ENCODE measurements at places on chromosomes 12 and 14.

GRCh38 chr12:73973486-73973885, 564.1 kb upstream of the ATXN7L3B start:
- DNase-seq = no peak

GRCh38 chr12:4307593-4308333, 13.2 kb upstream of the TIGAR start:
- DNase-seq = peak; percentile 92

GRCh38 chr14:63992858-63993257, 140.1 kb downstream of the SYNE2 start:
- DNase-seq = no peak

DNA sequence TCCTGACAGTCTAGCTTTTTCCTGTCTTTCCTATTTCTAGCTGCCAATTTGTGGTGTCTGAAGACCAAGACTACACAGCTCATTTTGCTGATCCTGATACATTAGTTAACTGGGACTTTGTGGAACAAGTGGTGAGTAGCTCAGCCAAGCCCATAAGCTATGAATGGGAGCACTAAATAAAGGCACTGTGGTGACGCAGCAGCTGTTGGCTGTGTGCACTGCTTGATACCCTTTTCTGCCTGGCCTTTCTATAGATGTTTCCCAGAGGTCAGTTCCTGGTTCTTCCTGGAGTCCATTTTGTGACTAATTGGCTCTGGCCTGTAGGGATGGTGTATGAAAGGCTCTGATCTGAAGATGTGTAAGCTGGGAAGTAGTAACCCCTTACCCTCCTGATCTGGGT, 20.5 kb downstream of the RNF10 start:
- DNase-seq = no peak

DNA sequence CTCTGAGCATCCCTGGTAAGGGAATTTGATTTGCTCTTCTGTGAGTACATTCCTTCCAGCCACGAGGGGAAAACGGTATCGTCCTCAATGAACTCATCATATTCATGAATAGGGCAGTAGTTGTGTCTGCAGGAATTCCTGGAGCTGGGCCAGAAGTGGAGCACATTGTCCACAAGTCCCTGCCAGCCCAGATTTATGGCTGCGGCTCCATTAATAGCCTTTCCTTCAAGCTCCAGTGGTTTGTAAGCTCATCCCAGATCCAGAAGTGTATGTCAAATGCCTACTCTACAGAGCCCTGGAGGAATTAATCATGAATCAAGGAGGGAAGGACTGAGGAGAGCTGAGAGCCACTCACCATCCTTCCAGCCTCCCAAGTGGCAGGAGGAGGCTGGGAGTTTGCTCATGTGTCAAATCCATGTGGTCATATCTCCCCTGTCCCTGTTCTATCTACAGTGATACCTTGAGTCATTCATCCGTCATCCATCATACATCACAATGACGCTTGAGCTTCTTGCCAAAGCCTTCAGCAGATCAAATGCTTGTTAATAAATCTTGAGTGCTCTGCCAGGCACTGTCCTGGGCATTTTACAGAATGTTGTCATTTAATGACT, 65.5 kb downstream of the SVOP start:
- peak; percentile 11 for DNase-seq

DNA sequence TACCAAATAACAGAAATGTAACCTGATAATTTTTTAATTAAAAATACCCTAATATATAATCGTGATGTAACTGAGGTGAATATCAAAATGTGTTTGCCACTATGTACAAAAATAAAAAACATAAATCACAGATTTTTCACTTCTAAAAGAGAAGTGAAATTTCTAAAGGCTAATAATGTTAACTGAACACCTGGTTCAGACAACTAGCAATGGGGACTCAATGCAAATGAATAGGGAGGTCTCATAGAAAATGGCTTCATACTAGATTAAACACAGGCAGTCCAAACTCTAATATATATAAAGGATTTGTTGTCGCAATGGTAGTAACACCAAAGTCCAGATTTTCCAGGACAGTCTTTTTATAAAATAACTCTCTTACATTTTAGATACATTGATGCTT, 365.4 kb upstream of the ATP2B1 start:
- no peak for DNase-seq

DNA sequence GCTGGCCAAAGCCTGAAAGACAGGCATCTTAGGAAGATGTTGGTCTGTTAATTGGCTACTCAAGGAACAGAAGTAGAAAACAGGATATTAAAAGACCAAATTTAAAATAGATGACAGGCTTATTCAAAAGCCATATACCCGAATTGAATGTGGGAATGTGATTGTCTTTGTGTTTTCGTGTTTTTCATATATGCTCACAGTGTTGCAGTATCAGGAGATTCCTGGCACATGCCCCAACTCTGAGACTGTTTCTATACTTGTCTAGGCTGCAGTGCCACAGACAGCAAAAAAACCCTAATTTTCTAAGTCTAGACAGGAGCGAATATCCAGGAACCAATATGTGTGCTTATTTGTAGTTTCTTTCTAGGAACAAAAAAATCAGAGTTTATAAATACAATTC, 57.4 kb upstream of the KRR1 start:
- no peak for DNase-seq

DNA sequence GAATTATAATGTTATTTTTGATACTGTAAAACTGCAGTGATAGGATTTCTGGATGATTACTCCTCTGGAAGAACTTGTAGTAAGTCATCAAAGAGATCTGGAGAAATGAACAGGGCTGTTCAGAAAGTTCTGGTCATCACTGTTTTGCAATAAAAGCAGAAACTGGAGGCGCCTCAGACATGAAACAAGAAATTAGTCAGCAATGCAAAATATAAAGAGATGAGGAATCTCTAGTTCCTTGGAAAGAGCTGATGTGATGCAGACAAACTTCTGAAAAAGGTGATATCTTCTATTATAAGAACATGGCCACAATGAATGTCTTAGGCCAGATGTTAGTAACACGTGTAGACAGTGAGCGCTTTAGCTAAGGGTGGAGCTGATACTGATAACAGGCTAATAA, 9.5 kb downstream of the ACIN1 start:
- DNase-seq = no peak

DNA sequence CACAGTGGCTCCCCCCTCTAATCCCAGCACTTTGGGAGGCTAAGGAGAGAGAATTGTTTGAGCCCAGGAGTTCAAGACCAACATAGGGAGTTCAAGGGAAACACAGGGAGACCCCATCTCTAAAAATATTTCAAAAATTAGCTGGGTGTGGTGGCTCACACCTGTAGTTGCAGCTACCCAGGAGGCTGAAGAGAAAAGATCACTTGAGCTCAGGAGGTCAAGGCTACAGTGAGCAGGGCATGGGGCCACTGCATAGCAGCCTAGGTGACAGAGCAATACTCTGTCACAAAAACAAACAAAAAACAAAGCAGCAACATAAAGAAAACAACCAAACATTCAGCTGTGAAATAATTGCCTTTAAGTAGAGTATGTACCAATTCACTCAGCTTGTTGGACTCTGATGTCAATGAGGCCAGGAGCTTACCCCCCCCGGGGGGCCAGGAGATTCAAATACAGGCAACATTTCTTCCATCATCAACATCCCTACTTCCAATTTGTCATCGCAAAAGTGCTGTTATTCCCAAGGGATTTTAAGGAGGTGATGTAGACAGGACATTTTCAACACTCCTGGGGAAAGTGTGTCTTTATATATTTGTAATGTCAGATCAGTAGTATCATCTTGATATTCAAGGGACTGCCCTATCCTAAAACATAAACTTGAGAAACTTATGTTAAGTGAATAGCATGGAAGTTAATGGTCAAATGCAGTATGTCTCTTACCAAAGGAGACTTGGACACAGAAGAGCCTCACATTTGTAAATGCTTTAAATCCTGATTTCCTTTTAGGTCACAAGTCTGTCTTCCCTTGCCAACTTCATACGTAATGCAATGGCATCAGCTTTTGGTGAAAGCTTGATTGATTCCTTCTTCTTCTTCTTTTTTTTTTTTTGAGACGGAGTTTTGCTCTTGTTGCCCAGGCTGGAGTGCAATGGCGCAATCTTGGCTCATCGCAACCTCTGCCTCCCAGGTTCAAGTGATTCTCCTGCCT, 40.6 kb upstream of the AEBP2 start:
- no peak for DNase-seq

- no peak for DNase-seq
These were observed 47.3 kb downstream of the PTPN11 start for GRCh38 chr12:112466011-112466422.

GRCh38 chr12:2986876-2987275, 27.7 kb downstream of the TEAD4 start:
- DNase-seq = no peak

- DNase-seq = no peak
These were observed 179.7 kb downstream of the KIF26A start for GRCh38 chr14:104317975-104318557.

DNA sequence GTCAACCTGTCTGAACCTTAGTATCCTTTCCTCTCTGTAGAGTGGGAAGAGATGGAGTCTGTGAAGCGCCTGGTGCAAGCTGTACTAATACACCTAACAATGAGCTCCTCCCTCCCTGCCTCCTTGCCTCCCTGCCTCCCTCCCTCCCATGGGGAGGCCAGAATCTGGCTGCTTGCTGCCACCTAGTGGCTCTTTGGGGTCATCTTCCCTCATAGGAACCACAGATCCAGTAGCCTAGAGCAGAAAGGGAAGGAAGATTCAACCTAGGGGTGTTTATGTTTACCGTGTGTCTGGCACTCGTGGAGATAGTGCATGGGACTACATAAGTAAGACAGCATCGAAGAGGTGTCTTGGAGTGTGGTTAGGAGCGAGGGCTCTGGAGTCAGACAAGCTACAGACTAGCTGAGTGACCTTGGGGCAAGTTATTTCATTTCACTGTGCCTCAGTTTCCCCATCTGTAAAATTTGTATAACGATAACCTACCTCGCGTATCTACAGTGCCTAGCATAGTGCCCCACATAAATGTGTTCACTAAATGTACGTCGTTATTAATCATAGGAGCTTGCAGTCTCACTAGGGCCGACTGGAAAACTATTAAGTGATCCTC, 35.5 kb upstream of the TSPAN9 start:
- DNase-seq = peak; percentile 90

DNA sequence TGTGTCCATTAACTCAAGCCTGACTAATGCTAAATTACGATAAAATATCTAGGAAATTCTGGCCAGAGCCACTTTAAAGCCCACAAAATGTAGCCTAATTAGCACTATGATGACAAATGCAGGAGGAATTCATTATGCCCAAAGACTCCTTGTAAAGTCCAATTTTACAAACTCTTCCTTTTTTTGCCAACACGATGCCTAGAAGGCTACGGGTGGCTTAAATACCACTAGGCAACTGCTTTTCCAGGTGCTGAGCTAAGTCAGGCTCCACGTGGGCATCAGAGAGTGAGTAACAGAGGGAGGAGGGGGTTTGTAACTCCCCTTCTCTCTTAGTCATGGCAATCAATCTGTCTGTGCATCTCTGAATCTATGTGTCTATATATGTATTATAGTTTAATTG, 172.4 kb upstream of the NTF3 start:
- DNase-seq = no peak

DNA sequence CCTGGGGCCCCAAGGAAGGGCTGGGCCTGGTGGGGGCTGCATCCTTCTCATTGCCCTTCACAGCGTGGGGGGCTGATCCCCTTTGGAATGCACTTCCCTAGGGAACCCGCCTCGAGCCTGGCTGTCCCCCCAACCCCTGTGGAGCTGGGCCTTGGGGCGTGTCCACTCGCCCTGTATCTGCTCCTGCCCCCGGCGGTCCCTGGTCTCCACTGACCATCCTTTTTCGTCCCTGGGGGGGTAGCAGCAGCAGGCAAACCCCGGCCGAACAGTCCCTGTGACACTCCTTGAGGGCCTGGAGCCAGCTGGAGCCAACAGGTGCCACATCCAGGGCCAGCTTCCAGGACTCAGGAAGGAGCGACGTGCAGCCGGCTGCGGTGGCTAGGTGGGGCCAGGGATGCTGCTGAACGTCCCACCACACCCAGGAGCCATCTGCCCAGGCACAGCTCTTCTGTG, 9.4 kb upstream of the GPR132 start:
- DNase-seq = no peak

DNA sequence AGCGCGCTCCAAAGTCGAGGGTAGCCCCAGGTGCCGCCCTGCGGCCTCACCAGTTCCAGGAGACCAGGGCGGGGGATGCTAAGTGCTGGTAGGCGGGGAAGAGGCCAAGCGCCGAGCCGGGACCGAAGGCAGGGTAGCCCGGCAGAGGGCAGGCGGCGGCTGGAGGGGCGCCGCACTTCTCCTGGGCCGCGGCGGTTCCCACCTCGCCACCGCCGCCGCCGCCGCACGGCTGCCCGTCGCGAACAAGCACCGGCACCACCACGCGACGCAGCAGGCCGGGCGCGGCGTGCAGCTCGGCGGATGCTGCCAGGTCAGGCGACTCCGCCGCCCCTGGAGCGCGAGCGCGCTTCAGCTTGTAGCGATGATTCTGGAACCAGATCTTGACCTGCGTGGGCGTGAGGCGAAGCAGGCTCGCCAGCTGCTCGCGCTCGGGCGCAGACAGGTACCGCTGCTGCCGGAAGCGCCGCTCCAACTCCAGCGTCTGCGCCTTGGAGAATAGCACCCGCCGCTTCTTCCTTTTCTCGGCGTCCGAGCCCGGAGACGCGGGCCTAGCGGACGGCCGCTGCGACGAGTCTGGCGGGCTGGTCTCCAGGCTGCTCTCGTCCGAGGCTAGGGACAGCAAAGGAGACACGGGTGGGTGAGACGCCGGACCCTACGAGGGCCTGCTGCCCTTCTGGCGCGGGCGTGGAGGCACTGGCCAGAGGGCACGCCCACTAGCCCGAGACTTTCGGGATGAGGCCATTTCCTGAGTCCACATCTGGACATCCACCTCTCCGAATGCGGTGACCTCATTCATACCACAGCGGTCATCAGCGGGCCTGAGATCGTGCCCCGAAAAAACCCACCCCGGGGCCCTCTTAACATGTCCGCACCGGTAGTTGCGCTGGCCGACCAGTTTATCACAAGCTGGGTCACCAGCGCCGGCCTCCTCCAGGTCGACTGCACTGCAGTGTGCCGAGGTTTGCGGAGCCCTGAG, 1.3 kb downstream of the NKX2-8 start:
- peak; percentile 77 for DNase-seq

DNA sequence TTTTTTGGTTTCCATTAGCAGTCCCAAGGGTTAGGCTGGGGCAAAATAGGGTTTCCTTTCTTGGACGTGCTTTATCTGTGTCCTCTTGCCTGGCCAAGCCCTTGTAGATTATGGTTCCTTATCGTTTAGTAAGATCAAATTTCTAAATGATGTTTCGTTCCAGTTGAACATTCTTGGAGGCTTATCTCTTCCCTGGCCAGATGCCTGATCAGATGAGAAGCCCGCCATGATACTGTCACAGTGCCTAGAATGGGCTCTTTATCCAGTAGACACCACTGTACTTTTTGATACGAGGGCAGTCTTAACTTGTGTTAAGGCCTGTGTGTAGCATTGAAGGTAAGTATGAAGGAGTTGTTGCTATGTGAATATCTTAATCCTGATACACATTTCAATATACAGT, 76.1 kb upstream of the TMEM263 start:
- DNase-seq = no peak

DNA sequence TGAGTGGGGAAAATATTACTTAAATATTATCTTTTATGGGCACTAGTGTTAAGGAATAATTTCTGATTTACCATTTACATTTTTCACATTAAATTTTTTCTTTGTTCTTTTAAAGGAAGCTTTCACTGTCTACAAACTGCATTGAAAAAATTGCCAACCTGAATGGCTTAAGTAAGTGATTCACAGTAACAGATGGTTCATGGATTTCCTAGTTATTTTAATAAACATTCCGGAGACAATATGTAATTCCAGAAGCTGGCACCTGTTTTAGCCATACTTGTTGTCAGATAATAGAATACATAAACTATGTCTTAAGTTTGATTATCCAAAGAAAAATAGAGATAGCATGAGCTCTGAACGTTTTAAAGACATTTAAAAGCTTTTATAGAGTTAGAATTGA, 17.1 kb downstream of the DNAL1 start:
- no peak for DNase-seq

All from iPS-NIHi11 (cell line).